T-cell (primary cell): ENCODE measurements at places on chromosomes 13 and 19.

- DNase-seq = peak; percentile 63
These were observed 4.3 kb downstream of the BBC3 start for GRCh38 chr19:47226426-47227351.

- no peak for DNase-seq
These were observed 1149.1 kb upstream of the PCDH20 start for GRCh38 chr13:62564770-62565169.

DNA sequence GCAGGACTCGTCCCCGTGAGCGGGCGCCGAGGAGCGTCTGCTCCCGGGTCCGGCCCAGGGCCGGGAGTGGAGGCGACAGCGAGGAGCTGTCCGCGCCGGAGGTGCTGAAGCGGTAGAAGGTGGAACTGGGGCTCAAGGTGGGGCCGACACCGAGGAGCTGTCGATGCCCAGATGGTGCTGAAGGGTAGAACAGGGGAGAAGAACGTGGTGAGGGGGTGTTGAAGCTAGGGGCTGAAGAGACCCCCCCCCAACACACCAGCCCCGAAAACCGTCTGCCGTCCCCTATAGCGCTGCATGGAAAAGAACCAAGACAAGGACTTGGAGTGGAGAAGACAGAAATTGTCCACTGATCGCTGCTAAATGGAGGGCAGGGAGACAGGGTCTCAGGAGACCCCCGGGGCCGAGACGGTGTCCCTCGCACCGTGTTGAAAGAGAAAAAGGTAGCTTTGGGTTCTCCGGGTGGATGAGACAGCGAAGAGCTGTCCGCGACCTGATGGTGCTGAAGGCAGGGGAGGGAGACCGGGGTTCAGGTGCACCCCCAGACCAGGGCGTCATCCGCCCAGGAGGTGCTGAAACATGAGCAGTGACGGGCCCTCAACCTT lies 7.1 kb upstream of the PDE4C start:
- peak; percentile 33 for DNase-seq

GRCh38 chr13:41470196-41470595 lies 12.8 kb downstream of the RGCC start:
- no peak for DNase-seq

DNA sequence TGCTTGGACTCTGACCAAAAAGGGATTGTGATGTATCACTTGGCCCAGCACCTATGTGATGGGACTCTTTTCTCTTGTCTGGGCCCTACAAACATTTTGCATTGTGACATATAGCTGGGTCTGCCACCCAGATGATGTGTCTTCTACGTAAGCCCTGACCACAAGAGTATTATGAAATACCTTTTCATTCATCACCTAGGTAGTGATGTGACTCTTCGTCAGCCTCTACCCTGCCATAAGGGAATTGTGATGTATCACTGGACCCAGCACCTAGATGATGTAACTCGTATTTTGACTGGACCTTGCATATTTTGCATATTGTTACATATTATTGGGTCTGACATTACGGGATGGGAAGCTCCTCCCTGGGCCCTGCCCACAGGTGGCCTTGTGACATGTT lies 29.7 kb upstream of the ZNF681 start:
- DNase-seq = no peak

DNA sequence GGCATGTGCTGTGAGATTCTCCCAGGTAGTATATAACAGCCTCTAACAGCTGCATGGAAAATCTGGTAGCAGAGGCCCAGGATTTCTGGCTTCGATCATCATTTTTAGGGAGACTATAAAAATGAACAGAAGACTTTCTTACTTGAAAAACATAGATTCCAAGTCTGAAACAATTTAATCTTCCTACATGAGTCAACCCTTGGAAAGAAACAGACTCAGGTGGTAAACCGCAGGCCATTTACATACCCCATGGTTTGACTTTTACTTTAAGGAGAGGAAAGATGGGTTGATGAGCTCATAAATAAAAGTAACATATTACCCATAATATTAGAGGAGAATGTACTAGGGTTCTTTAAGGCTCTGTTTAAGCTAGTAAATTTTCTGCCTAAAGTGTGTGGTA lies 121.6 kb downstream of the CYSLTR2 start:
- no peak for DNase-seq

DNA sequence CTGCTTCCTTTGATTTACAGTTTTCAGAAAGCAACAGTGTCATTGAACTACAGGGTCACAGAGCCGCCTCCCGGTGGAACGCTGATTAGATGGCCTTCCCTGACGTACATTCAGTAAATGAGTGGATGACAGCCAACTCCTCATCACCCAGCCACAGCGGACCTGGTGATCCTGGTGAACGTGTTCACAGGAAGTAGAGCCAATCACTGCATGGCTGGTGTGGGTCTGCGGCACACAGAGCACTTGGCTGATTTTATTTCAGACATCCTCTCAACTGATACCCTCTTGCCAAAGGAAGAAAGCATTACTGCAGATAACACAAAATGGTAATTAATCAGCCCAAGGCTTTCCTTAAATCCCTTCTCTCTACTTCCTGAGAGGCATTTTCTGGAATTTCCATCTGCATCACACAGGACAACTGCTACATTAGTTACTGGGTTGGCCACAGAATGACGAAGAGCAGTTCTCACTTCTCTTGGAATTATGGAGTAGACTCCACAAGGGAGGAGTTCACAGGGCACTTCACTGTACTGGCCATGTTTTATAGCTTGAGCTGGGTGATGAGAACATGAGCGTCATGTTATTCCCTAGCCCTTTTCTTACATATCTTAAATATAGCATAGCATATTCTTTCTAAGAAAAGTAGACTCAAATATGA lies 84.0 kb upstream of the SLC7A1 start:
- no peak for DNase-seq

DNA sequence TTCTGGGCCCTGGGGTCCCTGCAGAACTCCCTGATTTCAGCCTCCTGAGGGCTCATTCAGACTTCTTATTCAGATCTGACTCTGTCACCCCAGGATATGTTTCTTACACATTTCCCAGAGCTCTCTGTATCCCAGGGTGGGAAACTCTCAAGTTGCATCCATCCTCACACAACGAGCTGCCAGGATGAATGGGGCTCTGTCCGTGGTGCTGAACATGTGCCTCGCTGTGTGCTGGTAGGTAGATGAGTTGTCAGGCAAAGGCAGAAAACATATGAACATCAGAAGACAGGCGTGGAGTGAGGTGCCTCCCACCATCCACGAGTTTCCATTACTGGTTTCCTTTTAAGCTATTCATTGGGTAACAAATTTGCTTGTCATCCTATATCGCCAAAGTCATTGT lies 11.4 kb upstream of the IGFL1 start:
- no peak for DNase-seq

DNA sequence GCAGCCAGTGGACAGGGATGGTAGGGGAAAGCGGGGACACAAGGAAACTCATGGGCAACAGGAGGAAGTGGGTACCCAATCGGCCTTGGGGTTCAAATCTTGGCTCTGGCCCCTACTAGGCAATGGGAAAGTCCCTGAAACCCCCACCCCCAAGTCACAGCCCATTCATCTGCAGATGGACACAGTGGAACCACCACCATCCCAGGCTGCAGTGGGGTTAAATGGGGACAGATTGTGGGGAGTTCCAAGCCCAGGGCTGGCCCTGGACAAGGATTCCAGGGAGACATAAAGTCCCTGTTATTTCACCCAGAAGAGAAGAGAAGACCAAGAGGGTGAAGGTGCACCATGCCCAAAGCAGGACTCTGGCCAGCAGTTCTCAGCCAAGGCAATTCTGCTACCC lies 48.5 kb downstream of the CPAMD8 start:
- no peak for DNase-seq

- no peak for DNase-seq
These were observed 40.6 kb upstream of the FAM216B start for GRCh38 chr13:42740753-42741152.

- DNase-seq = no peak
These were observed 2452.1 kb downstream of the PCDH9 start for GRCh38 chr13:64778002-64778401.

- DNase-seq = no peak
These were observed 185.8 kb downstream of the OLFM4 start for GRCh38 chr13:53214433-53214832.

DNA sequence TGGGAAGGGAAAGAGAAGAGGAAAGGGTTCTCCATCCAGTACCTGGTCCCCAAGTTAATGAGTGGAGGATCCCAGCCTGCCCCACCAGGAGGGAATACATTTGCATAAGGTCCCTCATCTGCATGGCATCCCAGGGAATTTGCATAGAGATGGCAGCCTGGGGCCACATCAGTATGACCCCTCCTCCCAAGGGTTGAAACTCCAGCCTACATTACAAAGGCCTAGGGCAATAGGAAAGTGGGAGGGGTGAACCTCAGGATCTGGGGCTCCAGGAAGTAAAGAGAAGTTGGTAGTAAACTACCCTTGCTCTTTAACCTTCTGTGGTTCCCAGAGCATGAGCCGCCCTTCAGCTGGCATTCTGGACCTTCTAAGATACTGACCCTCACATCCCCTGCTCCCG lies 6.8 kb upstream of the NECTIN2 start:
- no peak for DNase-seq

GRCh38 chr19:17775991-17776803 lies 18.7 kb upstream of the B3GNT3 start:
- DNase-seq = no peak

DNA sequence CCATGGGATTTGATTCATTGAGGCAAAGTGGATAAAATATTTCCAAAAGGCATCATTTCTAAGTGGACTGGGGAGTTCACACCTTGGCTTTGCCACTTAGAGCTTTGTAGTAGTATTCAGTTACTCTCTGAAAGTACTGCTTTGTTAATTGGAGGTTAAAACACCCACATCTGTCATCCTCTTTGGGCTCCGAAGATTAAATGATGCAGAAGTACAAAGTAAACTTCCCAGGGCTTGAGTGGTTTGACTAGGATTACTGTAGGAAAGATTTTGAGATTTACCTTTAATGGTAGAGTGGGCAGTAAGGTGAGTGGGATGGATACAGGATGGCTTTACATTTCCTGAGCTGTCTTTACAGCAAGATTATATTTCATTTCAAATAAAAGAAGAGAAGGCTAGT lies 42.4 kb downstream of the WASF3 start:
- DNase-seq = no peak

- peak; percentile 63 for DNase-seq
These were observed at the start of gene DENND1C for GRCh38 chr19:6481541-6482342. Gene DENND1C (minus strand): TSS chr19:6481787. CDS start chr19:6481695, 92 bp downstream.

- no peak for DNase-seq
These were observed 1064.3 kb downstream of the DIAPH3 start for GRCh38 chr13:59099182-59099974.

DNA sequence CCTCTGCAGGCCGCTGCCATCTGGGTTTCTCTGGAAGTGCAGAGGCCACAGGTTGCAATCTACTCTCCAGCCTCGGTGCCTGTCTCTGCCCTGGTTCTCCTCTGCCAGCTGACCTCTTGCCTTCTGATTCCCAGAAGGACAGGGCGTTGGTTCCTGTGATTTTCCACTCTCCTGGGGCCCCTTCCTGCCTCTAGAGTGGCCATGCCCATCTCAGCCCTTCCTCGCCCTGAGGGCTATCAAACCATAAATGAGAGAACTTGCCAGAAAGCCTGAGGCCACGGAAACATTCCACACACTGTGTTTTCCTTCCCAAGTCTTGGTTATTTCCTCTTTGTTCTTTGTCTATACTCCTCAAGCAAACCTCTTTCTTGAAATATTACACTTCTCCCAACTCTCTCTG lies 146.2 kb downstream of the SHISA2 start:
- no peak for DNase-seq

GRCh38 chr13:109043636-109044035 lies 414.2 kb downstream of the MYO16 start:
- DNase-seq = no peak

DNA sequence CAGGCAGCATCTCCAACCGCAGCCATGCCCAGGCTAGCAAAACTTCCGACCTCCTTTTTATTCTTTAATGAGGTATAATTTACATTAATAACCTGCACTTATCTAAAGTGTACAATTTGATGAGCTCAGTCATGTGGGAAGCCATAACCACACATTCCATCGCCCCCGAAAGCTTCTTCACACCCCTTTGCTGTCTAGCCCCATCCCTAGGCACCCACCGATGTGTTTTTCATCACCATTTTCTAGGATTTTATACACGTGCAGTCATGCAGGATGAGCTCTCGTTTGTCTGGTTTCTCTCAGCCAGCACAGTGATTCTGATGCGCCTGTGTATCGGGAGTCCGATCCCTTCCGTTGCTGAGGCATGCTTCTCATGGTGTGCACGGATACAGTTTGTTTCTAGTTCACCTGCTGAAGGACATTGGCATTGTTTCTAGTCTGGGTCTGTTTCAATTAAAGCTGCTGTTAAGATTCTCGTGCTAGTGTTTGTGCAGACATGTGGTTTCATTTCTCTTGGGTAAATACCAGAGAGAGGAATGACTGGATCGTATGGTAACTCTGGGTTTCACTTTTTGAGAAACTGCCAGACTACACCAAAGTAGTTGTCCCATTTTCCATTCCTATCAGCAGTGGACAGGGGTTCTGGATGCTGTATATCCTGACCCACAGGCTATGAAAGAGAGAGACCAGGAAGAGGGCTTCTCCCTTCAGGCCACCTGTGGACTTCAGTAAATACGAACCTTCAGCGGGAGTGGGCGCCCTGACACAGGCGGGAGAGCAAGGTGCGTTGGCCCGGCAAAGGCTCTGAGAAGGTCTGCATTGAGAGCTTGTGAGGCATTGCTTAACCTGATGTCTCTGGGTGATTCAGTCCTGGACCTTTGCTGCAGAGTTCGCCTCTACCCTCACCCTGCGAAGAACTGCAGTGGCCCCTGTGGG lies 4.9 kb downstream of the AP1M1 start:
- no peak for DNase-seq

- no peak for DNase-seq
These were observed 2862.8 kb upstream of the PCDH20 start for GRCh38 chr13:64278493-64278892.

DNA sequence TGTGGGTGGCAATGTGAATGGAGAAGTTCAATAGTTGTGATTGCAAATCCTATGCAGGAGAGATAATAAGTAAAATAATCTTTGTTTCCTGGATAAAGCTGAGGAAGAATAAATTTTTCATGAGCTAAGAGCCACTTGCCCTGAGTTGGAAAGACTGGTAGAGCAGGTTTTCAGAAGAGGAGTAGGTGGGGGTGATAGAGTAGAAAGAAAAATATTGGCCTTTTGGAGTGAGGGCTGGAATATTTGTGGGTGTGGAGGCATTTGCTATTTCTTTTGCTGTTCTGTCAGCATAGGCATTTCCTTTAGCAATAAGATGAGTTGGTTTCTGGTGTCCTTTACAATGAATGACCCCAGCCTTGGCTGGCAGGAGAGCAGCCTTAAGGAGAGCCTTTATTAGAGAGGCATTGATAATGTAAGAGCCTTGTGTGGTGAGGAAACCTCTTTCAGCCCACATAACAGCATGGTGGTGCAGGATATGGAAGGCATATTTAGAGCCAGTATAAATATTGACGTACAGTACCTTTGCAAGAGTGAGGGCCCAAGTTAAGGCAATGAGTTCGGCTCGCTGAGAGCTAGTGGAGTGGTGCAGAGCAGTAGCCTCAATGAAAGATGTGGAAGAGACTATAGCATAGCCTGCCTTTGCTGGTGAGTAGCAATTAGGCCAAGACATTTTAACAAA lies 11.6 kb upstream of the ZNF431 start:
- no peak for DNase-seq

- no peak for DNase-seq
These were observed 30.4 kb upstream of the FARP1 start for GRCh38 chr13:98112456-98112855.
